ENCODE measurements at places on chromosomes 3 and 15. TPM values are rescaled to one million over a fixed set of nuclear protein-coding genes. Genes with fewer than 3 reads are reported as not detected.

Gene CHST2
- 24.7 TPM for total RNA-seq

Gene CCR3
- total RNA-seq = not detected

Gene LTF
- total RNA-seq = 1.1 TPM

Gene LCTL
- 1.4 TPM for total RNA-seq

All from melanocyte of skin (primary cell).